ENCODE measurements at places on chromosomes 6 and 20.

GRCh38 chr6:139925894-139926641 lies 551.6 kb upstream of the CITED2 start:
- no peak for DNase-seq

GRCh38 chr20:18717062-18717461 lies 96.5 kb upstream of the SCP2D1 start:
- no peak for DNase-seq

DNA sequence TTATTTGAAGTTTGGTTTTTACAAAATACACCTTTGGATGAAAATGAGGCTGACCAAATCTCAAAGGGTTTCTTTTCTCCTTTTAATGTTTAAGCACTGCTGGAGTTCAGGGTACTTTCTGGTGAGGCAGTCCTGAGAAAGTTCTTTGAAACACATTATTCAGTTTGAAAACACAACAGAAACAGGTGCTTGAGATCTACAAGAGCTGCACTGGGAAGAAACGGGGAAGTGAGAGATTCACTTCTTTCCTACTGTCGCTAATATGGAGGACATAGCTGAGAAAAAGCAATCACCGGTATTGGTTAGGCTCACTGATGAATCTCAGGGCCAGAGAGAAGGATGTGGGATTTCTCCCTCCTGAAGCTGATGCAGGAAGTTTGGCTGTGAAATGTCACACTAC lies 22.9 kb upstream of the TMEM170B start:
- no peak for DNase-seq

DNA sequence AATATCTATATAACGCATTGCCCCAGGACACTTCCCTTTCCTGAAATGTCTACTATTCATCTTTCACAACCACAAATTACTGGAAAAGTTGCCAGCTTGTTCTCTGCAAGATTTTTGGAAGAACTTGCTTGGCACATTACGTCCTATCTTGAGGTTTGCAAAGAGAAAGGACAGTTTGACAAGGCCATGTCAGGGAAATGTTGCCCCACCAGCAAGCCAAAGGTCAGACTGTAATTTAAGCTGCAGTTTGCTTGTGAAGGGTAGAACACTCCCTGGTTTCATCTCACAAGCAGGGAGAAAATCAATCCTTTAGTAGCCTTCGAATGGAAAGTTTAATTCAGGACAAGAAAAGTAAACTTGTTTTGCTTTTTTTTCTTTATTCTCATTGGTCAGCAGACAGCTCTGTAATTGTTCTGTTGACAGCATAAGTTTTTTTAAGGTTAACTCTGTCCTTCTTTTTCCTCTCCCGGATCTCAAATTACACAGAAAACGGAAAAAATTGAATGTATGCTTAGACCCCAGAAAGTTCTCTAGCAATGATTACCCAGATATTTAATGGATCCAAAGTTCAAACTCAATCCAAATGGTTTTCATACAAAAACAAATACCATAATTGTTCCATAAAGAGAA lies 541.8 kb upstream of the NRSN1 start:
- no peak for DNase-seq

- DNase-seq = no peak
Observed at GRCh38 chr6:85498596-85499258, 48.8 kb downstream of the NT5E start.

DNA sequence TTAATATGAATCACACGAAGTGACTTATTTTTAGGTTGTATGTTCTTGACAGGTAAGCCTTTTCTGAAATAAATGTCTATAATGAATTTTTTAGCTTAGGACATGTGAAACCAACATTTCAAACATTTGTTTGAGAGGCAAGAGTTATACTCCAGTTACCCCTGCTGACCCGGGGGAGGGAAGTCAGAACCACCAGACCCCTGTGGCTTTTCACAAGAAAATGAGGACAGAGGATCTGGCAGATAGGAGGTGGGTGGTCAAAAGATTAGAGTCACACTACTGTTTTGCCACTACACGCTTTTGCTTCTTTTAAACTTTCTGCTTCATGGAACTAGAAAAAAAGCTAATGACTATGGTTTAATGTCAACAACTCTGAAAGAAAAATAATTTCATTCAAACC lies 27.5 kb upstream of the ADGRF4 start:
- no peak for DNase-seq

- DNase-seq = no peak
Observed at GRCh38 chr6:11918739-11919605, 93.1 kb upstream of the HIVEP1 start.

DNA sequence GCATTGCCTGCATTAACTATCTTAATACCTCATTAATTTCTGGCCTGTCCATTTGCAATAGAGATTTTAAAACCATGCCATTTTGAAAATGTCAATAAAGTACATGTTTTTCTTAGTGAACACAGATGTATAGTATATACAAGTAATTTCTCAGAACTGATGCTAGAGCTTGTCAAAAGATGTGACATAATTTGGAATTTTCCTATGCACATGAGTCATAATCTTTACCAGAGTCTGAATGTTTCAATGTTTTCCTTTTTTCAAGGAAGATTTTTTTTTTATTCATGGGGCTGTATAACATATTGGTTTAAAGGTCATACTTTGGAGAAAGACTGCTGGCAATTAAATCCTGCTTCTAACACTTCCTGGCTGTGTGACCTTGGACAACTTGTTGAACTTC lies 1347.5 kb upstream of the ADGRB3 start:
- no peak for DNase-seq

DNA sequence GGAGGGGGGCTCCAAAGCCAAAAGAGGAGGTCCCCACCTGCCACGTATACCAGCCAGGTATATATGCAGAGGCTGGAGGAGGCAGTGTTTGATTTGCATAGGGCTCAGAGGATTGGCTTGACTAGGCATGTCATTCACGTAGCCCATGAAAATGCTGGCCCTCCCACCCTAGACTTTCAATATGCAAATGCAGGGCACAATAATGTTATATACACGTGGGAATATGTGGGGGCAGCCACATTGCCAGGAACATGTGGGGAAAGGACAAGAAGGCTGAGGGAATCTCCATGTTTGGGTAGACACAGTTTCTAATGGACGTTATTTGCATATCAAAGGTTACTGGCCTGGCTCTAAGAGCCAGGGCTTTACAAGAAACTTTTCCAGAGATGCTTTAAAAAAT lies 301.8 kb downstream of the FARS2 start:
- DNase-seq = no peak

DNA sequence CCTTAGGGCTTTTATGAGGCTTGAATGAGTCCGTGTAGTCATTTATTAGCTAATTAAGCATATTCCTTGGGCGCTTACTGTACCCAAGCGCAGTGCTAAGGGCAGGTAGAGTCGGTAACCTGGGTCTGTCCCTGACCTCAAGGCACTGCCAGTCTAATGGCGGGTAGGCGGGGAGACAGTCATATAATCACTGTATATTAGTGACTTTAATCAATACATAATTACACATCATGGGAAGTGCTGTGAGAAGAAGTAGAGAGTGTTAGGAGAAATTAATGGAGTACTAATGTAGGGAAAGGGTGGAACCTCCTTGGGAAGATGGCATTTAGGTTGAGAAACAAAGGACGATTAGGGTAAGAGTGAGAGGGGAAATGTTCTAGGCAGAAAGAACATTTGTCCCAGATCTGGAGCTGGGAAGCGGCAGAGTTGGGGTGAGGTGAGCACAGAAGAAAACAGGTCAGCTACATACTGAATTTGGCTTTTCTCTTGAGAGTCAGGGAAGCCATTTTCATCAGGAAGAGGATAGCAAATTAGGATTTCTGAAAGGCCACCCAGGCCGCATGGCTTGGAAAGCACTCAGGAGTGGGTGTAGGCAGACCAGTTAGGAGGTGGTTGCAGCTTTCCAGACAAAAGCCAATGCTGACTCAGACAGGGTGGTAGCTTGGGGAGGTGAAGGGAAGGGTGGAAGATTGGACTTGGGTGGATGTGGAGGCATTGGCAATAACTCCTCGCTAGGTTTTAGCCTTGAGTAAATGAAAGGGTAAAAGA lies 954 bp upstream of the BLCAP start:
- no peak for DNase-seq

- DNase-seq = no peak
Observed at GRCh38 chr6:49453221-49453620, 9.8 kb downstream of the MMUT start.
